ENCODE measurements at places on chromosomes 7 and 10. TPM values are rescaled to one million over a fixed set of nuclear protein-coding genes. Genes with fewer than 3 reads are reported as not detected.

NAPEPLD gene
- total RNA-seq, result 3.1 TPM

GRCh38 chr7:21192657-21193056 lies 235.2 kb upstream of the SP4 start:
- no peaks in the 10 kb centered on the region for H3K27me3 ChIP-seq
- H3K27ac ChIP-seq, result no peak overlapping the region
- H3K4me3 ChIP-seq, result no peak overlapping the region

SFXN2 gene
- 0.20 TPM for total RNA-seq

GRCh38 chr7:132655131-132655727 lies 79.0 kb upstream of the PLXNA4 start:
- H3K36me3 ChIP-seq, result no peaks in the 10 kb centered on the region
- no peaks in the 10 kb centered on the region for H3K4me1 ChIP-seq
- H3K4me3 ChIP-seq, result no peak overlapping the region
- no peak overlapping the region for H3K27ac ChIP-seq
- peak; percentile 26 for DNase-seq
- H3K27me3 ChIP-seq, result no peaks in the 10 kb centered on the region

DNA sequence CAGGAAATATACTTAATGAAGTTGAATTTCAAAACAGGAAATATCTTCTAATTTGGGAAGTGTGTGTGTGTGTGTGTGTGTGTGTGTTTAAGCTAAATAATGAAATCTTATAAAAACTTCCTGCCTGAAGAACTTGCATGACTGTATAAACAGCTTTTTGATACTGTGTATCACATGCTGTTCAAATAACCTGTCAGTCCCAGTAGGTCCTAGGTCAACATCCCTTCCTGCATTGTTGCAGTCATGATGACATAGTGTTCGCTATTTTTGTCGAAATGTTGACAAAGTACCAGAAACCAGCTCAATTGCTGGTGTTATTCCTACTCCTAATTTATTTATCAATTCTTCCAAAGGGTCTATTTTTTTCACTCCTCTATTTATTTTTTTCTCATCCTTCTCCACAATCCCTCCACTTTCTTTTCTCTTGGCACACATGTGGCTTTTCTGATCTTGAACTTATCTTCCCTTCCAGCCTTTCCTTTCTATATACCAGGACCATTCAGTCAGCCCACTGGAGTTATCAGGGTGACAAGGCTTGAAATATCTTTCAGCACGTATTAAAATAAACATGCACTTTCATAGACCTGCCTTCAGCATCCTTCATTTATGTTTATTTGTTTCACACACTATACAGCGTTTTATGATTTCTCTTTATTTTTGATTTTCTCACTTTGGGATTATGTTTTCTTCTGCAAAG lies 115.8 kb downstream of the PLXDC2 start:
- no peak overlapping the region for H3K4me3 ChIP-seq
- no peak for DNase-seq
